ENCODE measurements at places on chromosomes 4 and X.

DNA sequence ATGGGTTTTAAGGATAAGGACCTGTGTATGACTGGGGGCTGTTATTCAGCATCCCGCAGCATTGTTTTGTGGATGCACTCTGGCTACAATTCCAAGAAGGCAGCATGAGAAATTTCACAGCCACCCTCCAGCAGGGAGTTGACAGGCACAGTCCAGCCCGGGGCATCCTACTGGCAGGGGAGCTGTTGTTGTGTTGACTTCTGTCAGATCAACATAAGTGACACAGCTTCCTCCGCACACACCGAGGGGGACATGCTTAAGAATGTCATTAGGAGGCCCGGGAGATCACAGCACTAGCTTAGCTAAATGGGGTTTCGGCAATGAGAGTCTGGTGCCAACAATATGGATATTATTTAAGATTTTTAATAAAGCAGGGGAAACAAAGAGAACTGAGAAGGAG lies 326.5 kb downstream of the ASMT start:
- DNase-seq, result no peak

DNA sequence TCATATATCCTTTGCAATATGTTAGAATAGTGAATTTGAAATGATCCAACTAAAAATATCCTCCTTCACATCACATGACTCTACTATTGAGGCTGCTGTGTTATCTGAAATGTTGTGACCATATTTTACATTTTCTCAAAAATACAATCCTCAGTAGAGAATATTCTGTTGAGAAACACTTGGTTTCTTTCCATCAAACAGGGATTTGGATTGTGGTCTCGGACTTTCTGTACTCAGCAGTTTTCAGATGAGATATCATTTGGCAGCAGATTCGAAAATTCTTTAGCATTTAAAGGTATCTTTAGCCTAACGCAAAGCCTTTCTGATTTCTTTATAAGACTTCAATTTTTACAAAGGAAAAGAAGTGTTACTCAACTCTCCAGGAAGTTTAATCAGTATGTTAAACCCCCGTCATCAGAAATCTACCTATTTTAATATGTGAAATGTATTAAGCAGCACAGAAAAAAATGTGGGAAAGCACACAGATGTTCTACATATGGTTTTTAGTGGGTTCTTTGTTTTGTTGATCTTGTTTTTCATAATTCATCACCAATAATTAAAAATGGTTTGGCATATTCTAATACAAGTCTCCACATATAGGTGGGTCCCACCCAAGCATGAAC lies 55.4 kb upstream of the ANXA3 start:
- no peak for DNase-seq

DNA sequence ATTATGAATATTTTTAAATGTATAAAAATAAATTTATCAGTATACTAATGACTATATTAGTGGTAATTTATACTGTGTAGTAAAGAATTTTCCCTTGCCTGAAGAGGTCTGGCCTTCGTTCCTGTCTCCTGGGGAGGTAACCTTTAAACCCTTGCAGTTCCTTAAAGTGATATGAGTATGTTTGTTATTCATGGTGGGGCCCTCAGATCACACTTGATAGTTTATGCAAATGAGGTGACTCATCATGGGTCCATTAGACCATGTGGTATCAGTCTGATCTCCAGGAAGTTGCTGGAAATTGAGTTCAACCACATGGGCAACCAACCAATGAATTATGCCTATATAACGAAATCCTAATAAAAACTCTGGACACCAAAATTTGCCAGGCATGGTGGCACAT lies 904.1 kb downstream of the RPA4 start:
- no peak for DNase-seq

DNA sequence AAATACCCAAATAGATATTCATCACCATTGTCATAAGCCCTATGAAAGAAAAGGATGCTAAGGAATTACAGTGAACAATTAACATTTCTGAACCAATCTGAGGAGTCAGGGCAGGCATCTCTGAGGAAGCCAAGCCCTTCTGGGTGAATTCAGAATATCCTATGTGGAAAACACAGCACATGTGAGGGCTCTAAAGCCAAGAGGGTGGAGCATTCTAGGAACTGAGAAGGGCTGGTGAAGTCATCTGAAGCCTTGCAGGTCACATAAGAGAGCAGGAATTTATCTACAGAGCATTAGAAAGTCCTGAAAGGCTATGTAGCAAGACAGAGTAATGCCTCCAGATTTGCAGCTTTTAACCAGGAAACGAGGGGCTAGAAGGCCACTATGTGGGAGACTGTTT lies 195.7 kb downstream of the SPATA18 start:
- DNase-seq, result no peak

DNA sequence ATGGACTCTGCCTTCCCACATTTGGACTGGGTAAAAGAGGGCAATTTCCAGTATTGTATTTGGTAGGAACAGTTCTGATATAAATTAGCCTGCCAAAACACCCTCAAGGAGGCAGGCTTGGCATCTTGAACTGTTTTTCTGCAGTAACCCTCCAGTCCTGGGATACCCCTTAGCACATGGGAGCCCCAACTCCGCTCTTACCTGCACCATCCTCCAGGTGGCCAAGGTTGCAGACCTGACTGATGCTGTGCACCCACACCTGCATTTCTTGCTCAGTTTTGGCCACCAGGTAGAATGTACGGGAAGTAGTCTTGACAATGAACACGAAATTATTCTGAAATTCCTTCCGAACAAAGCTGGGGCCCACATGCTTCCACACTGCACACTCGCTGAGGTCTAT lies 35.1 kb downstream of the GAB3 start:
- DNase-seq, result no peak

DNA sequence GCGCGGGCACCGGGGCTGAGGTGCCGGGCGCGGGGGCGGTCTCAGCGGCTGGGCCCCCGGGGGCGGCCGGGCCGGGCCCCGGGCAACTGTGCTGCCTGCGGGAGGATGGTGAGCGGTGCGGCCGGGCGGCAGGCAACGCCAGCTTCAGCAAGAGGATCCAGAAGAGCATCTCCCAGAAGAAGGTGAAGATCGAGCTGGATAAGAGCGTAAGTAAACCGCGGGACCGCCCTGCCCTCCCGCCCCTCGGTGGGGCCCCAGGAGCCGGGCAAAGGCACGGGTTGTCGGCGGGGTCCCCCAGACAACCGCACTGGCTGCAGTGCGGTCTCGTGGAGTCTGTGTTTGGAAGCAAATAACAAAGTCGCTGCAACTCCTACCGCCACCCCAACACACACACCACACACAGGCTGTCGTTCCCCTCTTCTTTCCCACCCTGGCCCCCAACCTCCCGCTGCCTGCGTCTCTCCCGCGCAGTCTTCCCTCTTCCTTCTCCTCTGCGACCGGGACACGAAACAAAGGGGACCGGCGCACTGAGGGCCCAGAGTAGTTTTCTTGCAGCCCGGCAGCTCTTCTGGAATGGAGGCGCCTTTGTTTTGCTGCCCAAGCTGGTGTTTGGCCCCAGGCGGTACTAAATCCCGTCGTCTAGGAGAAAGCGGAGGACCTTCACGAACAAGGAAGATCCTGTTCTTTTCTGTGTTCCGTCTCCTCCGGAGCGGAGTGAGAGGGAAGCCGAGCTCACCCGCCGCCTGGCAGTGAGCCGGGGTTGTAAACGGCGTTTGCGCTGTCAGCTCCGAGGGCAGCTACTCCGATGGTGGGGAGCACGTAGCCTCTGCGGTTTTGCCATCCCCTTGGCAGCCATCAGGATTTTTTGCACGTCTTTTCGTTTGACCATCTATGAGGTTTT lies 788 bp downstream of the SAP30 start:
- no peak for DNase-seq

Measured in ascending aorta (tissue), 2 donors.